ENCODE measurements at places on chromosomes 7 and 10. TPM values are rescaled to one million over a fixed set of nuclear protein-coding genes. Genes with fewer than 3 reads are reported as not detected.

- H3K4me3 ChIP-seq, result no peak overlapping the region
- no peaks in the 10 kb centered on the region for H3K4me1 ChIP-seq
- no peaks in the 10 kb centered on the region for H3K27me3 ChIP-seq
- no peak overlapping the region for H3K27ac ChIP-seq
Measured at GRCh38 chr10:127254276-127254675, 57.9 kb upstream of the INSYN2A start.

ANKRD61 gene
- 0.42 TPM for total RNA-seq

GDF2 gene
- total RNA-seq, result not detected

DNA sequence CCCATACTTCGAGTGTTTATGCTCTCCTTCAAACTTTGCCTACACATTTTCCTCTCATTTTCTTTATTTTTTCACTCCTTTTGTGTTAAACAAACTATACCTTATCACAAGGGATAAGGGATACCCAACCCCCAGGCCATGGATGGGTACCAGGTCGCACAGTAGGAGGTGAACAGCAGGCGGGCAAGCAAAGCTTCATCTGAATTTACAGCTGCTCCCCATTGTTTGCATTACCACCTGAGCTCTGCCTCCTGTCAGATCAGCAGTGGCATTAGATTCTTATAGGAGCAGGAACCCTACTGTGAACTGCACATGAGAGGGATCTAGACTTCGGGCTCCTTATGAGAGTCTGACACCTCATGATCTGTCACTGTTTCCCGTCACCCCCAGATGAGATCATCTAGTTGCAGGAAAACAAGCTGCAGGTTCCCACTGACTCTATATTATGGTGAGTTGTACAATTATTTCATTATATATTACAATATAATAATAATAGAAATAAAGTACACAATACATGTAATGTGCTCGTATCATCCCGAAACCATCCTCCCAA, 28.5 kb downstream of the ZC3HC1 start:
- no peak for DNase-seq
- H3K36me3 ChIP-seq, result peaks cover 70% of the 10 kb centered on the region
- H3K4me1 ChIP-seq, result no peaks in the 10 kb centered on the region
- H3K4me3 ChIP-seq, result no peak overlapping the region
- H3K27ac ChIP-seq, result no peak overlapping the region

Measured in H1 (cell line).